Kasumi-1 (cell line): ENCODE measurements at places on chromosomes 16 and 17.

DNA sequence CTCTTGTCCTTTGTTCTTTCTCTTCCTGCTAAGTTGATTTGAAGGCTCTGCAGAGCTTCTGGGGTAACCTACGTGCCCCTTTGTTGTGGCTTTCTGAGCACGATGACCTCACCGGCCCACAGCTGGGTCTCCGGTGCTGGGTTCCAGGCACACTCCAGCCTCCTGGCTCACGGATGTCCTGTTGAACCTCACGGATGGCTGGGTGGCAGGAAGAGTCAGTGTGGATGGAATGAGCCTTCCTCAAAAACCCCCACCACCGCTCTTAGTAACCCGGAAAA, 116.0 kb downstream of the SOCS1 start:
- no peak for DNase-seq

DNA sequence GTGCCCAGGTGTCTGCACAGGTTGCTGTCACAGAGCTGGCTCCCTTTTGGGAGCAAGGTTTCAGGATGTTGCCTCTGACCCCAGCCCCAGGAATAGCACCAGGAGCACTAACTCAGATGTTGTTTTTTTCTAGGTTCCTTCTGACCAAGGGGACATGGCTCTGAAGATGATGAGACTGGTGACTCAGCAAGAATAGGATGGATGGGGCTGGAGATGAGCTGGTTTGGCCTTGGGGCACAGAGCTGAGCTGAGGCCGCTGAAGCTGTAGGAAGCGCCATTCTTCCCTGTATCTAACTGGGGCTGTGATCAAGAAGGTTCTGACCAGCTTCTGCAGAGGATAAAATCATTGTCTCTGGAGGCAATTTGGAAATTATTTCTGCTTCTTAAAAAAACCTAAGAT, 28.1 kb downstream of the SCPEP1 start:
- DNase-seq = no peak

GRCh38 chr17:30922235-30923030, 688 bp downstream of the ADAP2 start:
- no peak for DNase-seq

DNA sequence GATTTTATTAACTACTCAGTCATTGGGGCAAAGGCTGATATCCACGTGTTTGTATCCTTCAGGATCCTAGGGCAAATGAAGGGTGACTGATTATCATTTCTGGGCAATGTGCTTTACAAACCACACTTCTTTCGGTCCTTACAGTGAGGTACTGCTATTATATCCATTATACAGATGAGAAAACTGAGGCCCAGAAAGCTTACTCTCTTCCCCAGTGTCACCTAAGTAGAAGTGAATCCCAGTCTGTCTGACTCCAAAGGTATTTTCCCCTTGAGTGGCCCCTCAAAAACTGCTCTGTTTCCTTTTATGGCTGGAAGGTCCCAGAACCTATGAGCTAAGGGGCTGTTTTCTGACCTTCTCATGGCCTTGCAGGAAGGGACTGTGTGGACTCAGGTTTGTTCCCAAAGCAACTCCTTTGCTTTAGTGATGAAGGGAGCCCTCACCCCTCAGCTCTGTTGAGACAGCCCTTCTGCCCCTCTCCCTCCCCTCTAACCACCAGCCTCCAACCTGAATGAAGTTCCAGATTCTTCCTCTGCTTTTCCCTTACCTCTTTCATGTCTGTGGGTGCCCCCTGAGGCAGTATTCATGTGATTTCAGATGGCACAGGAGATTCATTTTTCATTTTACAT, 27.4 kb upstream of the ADGRG1 start:
- DNase-seq = no peak

GRCh38 chr16:75323198-75323597, 71.8 kb upstream of the BCAR1 start:
- no peak for DNase-seq

DNA sequence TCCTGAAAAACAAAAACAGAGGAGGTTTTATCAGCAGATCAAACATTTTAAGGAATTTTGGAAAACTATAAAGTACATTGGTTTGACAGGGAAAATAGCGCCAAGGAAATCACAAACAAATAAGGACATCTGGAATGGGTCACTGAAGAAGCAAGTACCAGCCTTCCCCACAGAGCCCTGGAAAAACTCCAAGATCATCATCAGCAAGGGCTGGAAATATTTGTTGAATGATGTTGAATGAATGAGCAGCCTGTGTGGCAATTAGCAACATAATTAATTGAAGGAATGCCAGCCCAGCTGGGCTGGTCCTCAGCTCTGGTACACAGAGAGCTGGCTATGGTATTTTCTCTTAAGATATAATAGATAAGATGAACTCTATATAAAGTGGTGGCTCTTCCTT, 290.4 kb downstream of the HS3ST3A1 start:
- no peak for DNase-seq

DNA sequence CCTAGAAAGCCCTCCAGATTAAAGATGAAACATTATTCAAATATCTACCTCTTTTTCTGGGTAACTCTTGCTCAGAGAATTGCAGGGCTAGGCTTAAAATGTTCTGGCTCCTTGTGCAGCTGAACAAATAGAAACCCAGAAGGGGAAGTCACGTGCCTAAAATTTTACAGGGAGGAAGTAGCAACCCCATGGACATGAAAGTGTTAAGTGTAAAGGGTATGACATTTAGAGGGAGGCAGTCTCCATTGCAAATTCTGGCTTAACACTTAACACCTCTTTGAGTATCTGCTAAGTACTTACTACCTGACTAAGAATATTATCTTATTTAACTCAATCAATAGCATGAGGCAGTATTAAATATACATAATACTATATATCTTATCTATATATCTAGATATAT, 376.1 kb upstream of the ERCC4 start:
- DNase-seq = no peak

DNA sequence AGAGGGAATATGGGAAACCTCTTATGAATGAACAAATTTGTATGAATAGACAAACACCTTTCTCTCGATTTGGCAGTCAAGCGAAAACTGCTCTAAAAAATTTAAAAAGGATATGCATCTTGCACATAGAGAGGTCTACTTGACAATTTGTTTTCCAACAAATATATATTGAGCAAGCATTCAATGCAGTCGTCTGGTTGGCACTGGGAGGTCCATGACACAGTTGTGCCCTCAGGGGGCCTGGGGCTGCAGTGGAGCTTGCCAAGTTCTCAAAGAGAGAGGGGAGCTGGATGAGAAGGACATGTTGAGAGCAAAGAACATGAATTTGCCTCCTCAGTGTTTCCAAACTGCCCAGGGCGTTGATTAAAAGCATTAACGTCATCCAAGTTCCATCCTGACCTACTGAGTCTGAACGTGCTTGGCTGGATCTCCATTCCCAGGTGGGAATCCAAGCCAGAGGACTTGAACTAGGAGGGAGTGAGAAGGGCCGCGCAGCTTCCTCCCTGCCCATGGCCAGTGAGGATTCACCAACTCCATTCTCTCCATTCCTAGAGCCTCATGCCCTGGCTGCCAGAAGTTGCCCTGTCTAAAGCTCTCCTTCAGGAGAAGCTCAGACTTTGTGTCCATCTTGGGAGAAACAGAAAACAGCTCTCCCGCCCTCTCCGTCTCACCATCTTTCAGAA, 24.5 kb downstream of the TBX2 start:
- no peak for DNase-seq

DNA sequence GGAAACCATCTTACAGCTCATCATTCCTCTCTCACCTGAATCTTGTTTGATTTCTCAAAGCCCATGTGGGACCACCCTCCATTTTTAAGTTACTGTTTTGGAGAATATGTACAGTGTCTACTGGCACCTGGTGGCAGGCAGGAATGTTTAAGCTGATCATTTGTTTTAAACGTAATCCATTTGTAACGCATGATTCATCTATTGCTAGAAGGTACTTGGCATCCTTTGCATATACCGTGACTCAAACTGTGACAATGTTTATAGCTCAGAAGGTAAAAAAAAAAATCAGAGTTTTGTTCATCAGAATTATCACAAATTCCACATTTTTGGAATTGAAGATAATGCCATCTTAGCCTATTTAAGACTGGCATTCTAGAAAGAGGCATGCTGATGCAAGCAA, 1007.5 kb upstream of the EEF2KMT start:
- no peak for DNase-seq

GRCh38 chr17:58325289-58325726, 3.3 kb downstream of the TSPOAP1 start:
- DNase-seq = no peak

DNA sequence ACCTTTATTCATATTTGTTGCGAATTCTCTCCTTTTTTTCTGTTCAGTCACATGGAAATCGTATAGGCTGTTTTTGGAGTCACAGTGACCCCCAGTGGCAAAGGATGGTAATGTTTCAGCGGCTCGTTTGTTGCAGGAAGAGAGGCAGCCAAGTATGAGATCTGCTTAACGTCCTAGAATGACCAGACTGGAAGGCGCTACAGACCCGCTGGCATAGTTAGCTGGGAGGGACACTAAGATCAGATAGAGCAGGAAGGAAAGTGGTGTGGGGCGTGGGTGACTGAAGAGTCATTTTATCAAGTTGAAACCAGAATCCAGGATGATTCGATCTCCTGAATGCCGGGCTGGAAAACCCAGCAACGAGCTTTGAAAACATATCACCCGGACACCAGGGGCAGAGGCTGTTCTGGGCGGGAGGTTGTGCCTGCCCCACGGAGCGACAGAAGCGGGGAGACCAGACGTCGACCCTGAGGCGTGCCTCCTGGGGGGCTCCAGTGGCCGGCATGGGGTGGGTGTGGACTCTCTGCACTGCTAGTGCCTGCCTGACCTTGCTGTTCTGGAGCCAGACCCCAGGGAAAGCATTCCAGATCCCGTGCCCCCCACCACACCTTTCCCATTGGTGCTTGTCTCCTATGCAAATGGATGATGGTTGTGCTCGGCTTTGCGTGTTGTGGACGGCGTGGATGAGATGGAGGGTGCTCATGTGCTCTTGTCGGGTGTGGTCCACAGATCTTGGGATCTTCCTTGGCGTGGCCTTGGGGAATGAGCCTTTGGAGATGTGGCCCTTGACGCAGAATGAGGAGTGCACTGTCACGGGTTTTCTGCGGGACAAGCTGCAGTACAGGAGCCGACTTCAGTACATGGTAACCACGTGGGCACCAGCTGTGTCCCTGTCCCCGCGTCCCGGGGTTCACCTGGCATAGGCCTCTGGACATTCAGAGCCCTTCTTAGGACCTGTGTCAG, 7.7 kb downstream of the IL34 start:
- peak; percentile 93 for DNase-seq

DNA sequence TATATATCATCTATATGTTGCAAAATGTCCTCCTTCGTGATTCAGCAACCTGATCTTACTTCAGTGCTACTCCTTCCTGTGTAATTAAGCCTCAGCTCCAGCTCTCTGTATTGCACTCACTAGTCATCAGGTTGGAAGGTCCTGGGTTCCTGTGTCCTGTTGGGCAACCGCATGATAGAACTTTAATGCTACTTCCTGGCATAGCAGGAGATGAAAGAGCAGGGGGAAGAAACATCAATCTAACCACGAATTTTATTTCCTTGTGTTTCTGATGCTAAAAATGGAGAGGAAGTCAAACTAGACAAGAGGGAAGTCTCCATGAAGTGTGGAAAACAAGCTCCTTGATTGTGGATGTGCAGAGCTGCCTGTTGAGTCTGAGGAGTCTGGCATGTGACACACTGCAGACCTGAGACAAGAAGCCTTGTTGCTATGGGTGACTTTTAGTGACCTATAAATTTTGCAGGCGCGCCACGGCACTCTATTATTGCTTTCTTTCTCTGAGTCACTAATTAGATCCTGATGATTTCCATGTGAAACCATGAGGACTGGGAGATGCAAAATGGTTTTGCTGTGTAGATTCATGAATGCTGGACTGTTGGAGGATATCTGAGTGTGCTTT, 25.6 kb downstream of the IGSF6 start:
- DNase-seq = peak; percentile 56
